Activated naive CD8-positive, alpha-beta T cell treated with anti-CD3 and anti-CD28 coated beads for 36 hours (primary cell): ENCODE measurements at places on chromosomes 5 and 9. TPM values are rescaled to one million over a fixed set of nuclear protein-coding genes. Genes with fewer than 3 reads are reported as not detected.

The TMEFF1 gene
- total RNA-seq = 0.10 TPM

The EPB41L4A gene
- not detected for total RNA-seq

GRCh38 chr9:112409758-112410157, 29.9 kb downstream of the HSDL2 start:
- H3K27ac ChIP-seq = no peak overlapping the region
- no peaks in the 10 kb centered on the region for H3K27me3 ChIP-seq
- H3K36me3 ChIP-seq = peaks cover 2% of the 10 kb centered on the region
- no peak for DNase-seq
- no peak overlapping the region for H3K4me3 ChIP-seq

- no peak overlapping the region for H3K27ac ChIP-seq
- no peaks in the 10 kb centered on the region for H3K27me3 ChIP-seq
These were observed 90.5 kb downstream of the KCNT1 start for GRCh38 chr9:135792268-135793128.

DNA sequence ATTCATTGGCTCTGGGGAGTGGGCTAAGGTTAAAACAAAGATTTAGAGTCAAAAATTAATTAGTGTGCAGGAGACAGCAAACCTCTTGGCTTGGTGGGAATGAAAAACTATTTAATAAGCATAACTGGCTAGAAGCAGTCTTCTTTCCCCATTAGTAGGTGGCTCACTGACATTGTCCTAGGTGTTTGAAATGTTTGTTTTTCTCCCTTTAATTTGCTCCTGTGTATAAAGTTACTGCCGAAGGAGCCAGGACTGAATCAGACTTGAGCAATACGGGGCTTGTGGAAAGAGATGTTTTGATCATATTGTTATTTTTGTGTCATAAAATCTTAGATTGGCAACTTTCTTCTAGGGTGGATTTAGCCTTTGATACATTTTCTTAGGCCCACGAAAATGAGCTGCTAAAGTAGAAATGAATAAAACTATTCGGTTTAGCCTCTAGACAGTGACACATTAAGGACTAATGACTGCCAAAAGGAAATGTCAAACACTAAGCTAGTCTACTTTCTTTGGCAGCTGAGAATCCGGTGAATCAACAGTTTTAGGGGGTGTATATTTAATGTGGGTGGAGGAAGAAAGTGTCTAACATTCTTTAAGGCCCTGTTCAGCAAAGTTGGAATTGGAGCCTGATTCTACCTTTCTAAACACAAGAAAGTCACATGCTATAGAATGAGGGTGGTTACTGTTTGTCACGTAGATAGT, 30.2 kb downstream of the LRRTM2 start:
- H3K27ac ChIP-seq = no peak overlapping the region
- no peak overlapping the region for H3K4me3 ChIP-seq
- DNase-seq = no peak
- H3K4me1 ChIP-seq = peaks cover 3% of the 10 kb centered on the region
- no peaks in the 10 kb centered on the region for H3K27me3 ChIP-seq

- no peaks in the 10 kb centered on the region for H3K36me3 ChIP-seq
- H3K4me1 ChIP-seq = peaks cover 11% of the 10 kb centered on the region
- no peak overlapping the region for H3K27ac ChIP-seq
- DNase-seq = peak; percentile 57
- H3K27me3 ChIP-seq = no peaks in the 10 kb centered on the region
These were observed 65.3 kb downstream of the ARHGEF37 start for GRCh38 chr5:149646564-149646963.

DNA sequence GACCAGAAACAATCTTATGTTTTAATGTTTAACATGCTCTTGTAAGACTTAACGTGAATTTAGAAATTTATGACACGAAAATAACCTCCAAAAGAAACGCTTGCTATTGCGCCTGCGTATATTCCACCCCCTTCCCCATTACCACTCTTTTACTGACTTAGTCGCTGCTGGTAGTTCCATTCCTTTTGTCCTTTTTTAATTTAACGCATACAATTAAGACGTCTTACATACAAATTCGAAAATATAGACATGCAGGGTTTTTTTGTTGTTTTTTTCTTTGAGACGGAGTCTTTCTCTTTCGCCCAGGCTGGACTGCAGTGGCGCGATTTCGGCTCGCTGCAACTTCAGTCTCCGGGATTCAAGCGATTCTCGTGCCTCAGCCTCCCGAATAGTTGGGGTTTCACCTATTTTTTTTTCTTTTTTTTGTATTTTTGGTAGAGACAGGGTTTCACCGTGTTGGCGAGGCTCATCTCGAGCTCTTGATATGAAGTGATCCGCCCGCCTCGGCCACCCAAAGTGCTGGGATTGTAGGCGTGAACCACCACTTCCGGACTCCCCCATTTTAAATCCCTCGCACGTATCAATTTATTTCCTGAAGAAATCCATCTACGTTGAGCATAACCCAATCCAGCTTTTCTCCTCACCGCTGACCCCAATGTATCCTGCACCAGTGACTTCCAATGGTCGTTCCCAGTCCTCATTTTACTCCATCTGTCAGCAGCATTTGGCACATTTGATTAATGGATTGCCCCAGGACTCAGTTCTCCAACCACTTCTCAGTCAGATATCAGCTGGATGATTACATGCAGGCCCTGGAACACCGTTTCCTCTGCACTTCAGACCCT, 684 bp upstream of the MED7 start:
- peaks cover 32% of the 10 kb centered on the region for H3K4me1 ChIP-seq
- peak; percentile 54 for DNase-seq
- H3K36me3 ChIP-seq = peaks cover 39% of the 10 kb centered on the region
- no peaks in the 10 kb centered on the region for H3K27me3 ChIP-seq
- H3K4me3 ChIP-seq = peak overlapping the region; percentile 98

DNA sequence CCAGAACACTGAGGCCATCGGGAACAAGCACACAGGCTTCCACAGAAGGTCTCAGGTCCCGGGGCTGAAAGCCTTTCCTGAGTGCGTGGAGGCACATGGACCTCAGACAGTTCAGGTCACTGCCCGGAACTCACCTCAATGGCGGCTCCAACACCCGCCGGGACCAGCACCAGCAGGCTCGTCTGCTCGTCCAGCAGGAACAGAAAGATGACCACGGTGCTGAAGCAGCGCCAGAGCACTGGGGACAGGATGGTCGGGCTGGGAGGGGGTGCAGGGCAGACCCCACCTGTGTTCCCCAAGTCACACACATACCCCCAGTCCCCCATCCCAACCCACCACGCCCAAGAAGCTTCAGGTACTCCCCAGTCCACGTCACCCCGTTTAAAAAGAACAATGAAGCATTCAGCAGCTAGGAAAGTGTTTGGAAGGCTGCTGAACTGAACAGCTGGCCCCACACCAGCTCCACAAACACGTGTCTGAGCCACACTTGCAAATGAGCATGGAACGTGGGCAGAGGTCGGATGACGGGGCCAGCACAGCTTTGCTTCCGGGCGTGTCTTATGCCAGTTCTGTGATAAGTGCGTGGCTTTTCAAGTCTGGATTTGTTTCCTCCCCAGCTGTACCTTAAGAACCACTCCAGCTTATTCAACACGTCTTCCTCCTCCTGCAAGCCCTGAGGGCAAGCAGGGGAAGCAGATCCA, 14.6 kb downstream of the CLPTM1L start:
- DNase-seq = no peak
- H3K27ac ChIP-seq = no peak overlapping the region
- no peaks in the 10 kb centered on the region for H3K27me3 ChIP-seq

DNA sequence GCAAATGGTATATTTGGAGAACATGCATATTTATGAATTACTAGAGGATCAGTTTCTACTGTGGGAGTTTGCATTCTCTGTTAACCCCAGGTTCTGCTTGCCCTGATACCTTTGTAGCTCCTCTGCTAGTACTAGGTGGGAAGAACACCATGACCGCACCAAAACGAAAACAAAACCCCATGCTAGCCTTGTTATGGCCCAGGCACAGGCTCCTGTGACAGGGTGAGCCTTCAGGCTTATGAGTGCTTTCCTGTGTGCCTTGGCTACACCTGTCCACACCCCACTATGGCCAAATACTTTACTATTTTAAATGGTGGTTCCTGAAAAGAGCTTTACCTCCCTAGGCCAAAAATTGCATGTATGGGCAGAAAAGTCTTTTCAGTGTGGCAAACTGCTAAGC, 94.8 kb downstream of the PPIC start:
- no peak overlapping the region for H3K27ac ChIP-seq
- H3K27me3 ChIP-seq = no peaks in the 10 kb centered on the region
- peaks cover 2% of the 10 kb centered on the region for H3K36me3 ChIP-seq
- no peak for DNase-seq
